NCI-H524 treated with DMSO at 0.1 percent for 48 hours (cell line): ENCODE measurements at places on chromosomes 2 and 18.

DNA sequence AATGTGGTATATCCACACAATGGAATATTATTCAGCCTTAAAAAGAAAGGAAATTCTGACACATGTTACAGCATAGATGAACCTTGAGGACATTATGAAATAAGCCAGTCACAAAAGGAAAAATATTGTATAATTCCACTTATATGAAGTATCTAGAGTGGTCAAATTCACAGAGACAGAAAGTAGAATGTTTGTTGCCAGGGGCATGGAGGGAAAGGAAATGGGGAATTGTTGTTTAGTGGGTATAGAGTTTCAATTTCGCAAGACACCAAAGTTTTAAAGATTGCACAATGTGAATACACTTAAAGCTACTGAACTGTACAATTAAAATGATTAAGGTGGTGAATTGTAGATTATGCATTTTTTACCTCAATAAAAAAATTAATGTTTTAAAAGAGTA, 92.9 kb downstream of the TXNL1 start:
- DNase-seq: no peak

- no peak for DNase-seq
These were observed 126.9 kb upstream of the TLK1 start for GRCh38 chr2:171287611-171288010.

- no peak for DNase-seq
These were observed 159.8 kb downstream of the METTL4 start for GRCh38 chr18:2411381-2411960.

DNA sequence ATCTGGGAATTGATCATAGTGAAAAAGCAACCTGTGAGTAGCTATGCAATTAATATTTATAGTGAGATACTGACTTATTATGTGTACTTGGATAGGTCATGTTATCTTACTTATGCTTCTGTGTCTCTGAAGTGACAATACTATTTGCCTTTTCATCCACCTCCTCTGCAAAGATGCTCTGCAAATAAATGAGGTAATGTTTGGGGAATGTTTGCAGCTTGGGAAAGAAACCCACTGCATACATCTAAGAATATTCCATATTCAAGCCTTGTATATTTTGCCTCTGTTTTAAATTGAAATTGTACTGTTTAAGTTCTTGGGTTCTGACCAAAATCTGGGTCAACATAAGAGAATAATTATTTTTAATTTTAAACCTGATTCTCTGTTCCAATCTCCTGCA, 217.4 kb upstream of the DTNA start:
- DNase-seq: no peak

GRCh38 chr2:212906620-212907019, 244.8 kb downstream of the IKZF2 start:
- no peak for DNase-seq

DNA sequence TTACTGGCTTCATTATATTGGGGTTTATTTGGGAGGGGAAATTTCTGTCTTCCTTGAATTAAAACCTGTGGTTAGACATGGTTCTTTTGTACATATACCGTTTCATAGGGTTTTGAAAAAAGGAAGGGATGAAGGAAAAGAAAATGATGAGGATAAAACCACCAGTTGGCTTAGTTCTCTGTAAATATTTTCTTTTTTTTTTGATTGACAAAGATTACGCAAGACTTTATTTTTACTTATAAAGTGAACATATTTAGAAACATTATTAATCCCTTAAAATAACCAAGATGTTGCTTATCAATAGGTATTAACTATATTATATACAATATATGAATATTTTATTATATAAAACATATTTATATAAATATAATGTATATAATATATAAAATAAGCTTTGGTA, 45.1 kb upstream of the TUBA3E start:
- DNase-seq: no peak

- no peak for DNase-seq
These were observed 976.2 kb upstream of the CDH2 start for GRCh38 chr18:29153091-29153490.

GRCh38 chr2:239288237-239288636, 112.6 kb downstream of the HDAC4 start:
- no peak for DNase-seq

DNA sequence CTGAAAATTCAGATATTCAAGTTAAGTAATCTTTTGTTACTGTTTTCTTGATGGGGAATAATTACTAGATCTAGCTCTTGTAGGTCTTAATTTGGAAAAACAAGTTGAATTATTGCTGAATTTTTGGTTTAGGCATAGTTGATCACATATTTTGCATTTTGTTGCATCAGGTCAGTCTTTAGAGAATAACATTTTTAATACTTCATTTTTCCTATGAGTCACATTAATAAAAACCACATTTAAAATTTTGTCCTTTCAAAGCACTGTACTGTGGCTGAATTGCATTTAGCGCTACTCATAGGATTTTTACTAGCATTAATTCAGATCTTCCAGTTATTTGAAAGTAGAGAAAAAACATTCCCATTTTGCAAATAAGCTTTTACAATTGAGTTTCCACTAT, 23.2 kb downstream of the MAP4K4 start:
- no peak for DNase-seq

GRCh38 chr18:8603663-8604520, 5.3 kb upstream of the RAB12 start:
- no peak for DNase-seq

- no peak for DNase-seq
These were observed 23.1 kb upstream of the FAHD2A start for GRCh38 chr2:95379371-95379831.

DNA sequence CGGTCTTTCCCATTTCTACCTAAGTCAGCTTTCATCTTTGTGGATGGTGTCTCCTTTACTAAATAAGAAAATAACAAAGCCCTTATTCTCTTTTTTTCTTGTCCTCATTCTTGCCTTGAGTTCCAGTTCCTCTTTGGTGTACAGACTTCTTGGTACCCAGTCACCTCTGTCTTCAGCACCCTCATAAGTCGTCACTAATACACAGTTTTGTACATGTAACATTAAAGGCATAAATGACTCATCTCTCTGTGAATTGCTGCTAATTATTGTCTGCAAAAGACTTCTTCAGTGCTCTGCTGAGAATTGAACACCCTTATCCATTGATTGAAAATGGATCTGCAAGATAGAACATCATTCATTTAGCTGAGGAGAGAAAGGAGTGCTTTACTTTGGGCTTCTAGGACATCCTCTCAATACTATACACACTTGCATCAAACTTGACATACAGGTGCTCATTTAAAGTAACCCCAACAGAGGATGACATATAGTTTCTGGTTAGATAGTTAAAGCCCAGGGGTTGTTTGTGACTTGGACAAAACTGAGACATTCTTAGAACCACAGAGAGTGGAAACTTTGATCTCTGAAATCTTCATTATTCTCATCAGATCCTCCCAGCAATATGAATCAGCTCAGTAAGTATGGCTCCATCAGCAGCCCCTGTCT, 97.0 kb downstream of the XRCC5 start:
- DNase-seq: no peak

GRCh38 chr2:116416731-116417377, 1397.6 kb upstream of the DDX18 start:
- DNase-seq: no peak

- no peak for DNase-seq
These were observed 158.8 kb upstream of the CYRIA start for GRCh38 chr2:16824472-16824871.

- DNase-seq: no peak
These were observed 396.6 kb downstream of the EIPR1 start for GRCh38 chr2:2981000-2981399.

GRCh38 chr2:101149241-101150192, 1.7 kb downstream of the TBC1D8 start:
- DNase-seq: no peak

- no peak for DNase-seq
These were observed 15.9 kb upstream of the SERPINB11 start for GRCh38 chr18:63686871-63687270.

DNA sequence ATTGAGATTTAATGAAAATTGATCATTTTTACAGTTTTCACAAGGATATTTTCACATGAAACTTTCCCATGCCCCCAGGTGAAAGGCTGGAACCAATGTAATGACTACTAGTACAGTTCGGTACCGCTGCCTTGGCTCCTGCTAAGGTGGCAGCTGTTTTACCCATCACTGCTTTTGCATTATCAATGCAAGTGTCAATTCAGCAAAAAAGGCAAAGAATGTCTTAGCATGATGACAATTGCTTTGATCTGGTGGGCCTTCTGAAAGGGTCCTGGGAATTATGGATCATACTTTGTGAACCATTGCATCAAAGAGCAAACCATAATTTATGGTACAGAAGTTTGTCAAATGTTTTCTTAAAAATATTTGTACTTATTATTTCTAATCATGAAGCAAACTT, 107.2 kb downstream of the KYNU start:
- no peak for DNase-seq

DNA sequence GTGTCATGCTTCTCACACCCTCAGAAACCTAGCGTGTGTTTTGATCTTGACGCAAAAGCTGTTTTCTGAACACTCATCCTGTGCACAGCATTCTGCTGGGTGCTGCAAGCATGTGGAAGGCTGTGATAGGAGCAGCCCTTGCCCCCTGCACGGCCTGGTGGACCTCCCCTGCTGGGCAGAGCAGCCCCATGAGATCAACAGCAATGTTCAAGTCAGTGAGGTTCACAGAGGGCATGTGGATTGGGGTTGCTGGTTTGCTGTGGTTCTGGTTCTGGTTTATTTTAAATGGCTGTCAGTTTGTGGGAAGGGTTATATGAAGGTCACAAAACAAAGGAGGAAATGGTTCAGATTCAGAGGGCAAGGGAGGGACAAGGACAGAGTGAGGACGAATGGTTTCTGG, 71.3 kb downstream of the SOWAHC start:
- DNase-seq: no peak

DNA sequence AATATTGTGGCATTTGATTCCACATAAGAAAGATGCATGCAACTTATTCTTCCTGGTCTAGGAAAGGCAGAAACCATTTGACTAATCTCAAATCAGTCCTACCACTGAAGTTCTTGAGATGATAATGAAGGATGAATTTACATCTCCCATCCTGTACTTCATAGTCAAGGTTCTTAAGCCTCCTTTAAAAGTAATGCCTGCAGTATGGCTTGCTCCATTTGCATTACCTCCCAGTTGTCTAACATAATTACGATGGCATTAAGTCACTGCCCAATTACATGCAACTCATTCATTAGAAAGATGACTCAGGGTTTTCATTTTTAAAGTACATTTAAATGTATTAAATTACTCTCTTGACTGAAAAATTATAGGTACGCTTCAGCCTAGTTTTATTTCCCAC, 32.2 kb downstream of the THADA start:
- DNase-seq: no peak

DNA sequence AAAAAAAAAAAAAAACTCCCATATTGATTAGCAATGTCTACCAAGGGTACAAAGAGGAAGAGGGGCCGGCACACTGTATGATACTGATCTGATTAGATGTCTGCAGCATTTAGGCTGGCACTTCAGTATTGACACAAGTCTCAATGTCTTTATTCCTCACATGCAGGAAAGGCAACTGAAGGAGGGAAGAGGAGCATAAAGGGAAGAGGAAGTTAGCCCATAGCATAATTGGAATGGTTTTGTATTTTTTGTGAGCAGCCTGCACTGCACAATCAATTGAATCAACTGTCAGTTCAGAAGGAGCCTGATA, 79.0 kb downstream of the DNER start:
- DNase-seq: no peak

GRCh38 chr2:28277466-28277865, 115.2 kb upstream of the FOSL2 start:
- DNase-seq: no peak

DNA sequence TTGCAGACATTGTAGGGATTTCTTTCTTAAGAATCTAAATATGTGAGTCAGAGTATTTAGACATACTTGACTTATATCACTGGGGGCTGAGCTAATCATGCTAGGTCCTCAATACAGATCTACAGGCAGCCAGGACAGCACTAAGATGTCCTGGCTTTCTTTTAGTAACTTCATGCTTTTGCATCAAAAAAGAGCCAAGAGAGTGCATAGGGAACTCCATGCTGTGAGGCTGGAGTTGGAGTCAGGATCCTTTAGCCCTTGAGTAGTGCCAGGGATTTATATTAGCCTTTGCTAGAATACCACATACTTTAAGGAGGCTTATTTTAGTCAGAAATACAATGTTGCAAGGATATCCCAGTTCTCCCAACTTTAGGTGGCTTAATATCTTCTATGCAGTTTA, 289.7 kb downstream of the CCDC85A start:
- no peak for DNase-seq

GRCh38 chr2:174246944-174247381, 1.4 kb downstream of the OLA1 start:
- no peak for DNase-seq

DNA sequence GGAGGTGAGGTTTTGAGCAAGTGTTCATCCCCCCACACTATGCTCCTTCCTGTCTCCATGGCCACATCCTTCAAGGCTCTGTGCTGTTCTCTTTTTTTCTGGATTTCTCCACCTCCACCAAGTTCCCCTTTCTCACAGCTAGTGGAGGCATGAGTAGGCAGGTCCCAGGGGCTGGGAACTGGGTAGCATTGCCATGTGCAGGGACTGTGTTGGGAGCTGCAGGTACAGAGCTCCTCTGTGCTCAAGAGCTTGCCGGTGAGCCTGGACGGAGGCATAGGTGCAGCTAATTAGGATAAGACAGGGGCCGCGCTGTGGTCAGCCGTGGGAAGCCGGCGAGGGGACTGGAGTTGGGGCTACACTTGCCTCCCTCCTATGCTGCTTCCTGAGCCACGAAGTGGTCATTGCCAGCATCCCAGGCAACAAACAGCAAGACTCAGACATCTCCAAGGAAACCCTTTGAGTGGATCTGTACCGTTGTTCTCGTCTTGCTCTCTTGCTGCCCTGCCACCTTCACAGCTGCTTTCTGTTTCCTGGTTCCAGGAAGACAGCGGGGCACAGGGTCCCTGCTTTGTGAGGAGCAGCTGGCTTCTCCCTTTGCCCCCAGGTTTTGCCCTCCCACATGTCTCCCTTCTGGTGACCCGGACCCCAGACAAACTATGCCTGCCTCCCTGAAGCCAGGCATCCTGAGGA, 36.9 kb downstream of the ATOH8 start:
- DNase-seq: no peak

- no peak for DNase-seq
These were observed 98.9 kb upstream of the GLS start for GRCh38 chr2:190781604-190782198.

DNA sequence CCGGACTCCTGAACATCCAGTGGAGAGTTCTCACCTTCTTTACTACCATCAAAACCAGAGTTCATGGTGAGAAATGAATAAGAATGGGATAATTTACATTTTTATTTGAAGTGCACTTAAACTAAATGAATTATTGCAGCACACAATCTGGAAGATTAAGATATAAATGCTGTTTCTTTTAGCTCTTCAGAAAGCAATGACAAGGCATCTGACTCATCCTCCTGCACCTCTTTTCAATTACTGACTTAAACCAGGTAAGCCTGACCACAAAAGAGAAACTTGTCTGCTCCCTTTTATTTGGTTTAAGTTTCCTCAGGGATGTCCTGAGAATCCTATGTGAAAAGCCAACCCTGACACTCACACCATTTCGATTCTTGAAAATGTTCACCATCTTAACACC, 720 bp upstream of the DSC2 start:
- no peak for DNase-seq

GRCh38 chr2:241415196-241415595, 59.1 kb downstream of the FARP2 start:
- DNase-seq: no peak

GRCh38 chr2:53220969-53221368, 546.6 kb upstream of the CHAC2 start:
- DNase-seq: no peak

GRCh38 chr2:7517851-7518250, 600.6 kb downstream of the RNF144A start:
- DNase-seq: no peak
